ENCODE measurements at places on chromosomes 2 and 18.
A peak's percentile ranks its signal among the peaks of the same experiment; 100 is the strongest.

DNA sequence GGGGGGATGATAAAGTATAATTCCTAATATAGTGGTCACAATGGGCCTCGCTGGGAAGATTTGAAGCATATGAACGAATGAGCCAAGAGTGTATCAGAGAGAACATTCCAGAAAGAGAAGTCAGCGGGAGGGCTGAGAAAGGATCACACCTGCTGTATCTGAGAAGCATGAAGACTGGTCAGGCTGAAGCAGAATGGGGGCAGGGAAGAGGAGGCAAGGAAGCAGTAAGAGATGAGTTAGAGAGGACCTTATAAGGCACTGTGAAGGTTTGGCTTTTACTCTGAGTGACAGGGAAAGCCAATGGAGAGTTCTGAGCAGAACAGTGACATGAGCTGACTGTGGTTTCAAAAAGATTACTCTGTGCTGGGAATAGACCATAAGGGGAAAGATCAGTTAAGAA, 73.5 kb downstream of the CHN1 start:
- DNase-seq: peak; percentile 89

DNA sequence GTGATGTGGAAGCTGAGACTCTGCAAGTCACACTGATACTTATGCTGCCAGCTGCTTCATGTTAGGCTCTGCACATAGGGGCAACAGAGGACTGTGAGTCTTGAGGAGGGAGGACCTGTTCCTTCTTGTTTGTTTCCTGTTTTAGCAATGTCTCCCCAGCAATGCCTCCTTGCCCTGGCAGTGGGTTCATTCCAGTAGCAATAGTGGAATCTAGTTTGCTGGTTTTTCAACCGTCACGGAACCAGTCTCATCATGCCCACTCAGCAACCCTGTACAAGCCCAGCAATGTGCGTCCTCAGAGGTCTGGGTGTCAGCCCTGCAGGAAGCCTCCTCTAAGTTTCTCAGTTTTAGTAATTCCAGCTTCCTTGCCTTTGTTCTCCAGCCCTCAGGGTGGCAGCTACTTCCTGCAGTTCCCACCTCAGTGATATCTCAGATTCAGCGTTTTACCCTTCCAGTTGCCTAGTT, 20.5 kb upstream of the ITGB6 start:
- DNase-seq: no peak

DNA sequence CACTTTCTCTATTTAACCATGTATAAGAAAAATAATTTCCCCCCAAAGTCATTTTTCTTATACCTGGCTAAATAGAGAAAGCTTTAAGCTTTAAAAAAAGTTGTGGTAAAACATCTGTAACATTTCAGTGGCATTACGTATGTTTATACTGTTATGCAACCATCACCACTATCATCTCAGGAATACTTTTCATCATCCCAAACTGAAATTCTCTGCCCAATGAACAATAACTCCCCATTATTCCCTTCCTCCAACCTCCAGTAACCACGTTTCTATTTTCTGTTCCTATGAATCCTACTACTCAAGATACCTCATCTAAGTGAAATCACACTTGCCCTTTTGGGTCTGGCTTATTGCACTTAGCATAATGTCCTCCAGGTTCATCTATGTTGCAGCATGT, 1.7 kb upstream of the SLC3A1 start:
- peak; percentile 19 for DNase-seq

DNA sequence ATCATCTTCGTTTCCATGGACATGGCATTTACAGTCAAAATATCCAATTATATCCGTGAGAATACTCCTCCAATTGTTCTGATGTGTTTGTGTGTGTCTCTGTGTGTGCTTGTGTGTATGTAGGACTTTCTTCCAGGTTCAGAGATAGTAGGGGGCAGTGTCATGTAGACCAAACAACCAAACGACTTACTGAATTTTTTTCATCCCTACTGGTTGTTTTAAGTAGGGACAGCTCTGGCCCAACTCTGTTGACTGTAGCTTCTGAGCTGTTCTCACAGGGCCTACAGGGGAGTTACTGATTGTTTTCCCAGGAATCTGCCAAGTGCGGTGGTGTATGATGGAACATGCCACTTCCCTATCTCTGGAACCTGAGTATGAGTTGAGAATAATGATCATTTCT, 69.6 kb downstream of the ETAA1 start:
- no peak for DNase-seq

DNA sequence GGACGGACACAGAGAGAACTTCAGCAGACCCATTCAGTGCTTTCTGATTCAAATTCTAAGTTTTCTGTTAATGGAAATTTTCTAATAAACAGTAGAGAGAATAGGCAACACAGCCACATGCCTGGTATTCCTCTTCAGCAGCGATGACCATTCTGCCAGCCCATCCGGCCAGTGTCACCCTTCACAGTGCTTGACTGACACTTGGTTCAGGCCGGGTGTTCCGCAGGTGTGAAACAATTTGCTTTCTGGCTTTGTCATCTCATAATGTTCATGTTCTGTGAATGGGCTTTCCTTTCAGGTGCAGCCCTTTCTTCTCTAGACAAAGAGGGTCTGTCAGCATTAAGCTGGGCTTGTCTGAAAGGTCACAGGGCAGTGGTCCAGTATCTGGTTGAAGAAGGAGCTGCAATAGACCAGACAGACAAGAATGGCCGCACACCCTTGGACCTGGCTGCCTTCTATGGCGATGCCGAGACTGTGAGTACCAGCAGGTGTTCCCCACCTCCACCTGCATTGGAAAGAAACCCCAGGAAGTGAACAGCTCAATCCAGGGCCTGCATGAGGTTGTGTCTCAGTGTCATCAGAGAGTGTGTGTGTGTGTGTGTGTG, 67.0 kb downstream of the WDSUB1 start:
- no peak for DNase-seq

GRCh38 chr2:3625186-3625585, 30.3 kb downstream of the COLEC11 start:
- no peak for DNase-seq

DNA sequence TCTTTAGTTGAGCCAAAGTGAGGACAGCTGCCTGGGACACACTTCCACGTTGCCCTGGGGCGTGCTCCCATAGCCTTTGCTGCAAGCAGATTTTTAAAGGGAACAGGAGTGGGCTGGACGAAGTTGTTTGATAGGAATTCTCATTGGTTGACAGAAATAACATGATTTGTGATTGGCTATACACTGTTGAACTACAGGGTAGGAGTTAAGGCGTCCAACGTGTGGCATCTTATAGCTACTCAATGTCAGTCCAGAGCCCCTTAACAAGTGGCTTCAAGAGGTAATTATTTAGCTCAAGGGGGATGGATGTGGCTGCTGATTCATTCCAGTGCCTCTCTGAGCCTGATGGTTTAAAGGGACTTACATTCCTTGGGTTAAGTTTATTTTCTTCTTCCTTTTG, 65.5 kb downstream of the ACAA2 start:
- peak; percentile 28 for DNase-seq

DNA sequence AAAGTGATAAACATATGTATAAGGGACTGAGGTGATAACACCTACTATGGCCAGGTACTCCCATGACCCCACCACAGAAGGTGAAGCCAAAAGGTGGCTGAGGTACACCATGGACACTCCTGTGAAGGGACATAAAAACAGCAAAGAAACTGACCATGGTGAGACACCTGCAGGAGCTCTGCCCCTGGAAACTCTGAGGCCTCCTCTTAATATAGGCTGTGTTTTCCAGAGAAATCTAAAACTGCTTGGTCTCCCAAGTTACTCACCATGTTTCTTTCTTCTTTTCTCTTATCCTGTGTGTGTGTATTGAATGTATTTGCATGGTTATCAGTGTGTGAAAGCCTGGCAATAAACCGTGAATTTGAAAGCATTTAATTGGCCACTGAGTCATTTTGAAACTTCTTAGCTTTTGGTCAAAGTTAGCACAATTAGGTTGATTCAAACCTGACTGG, 739.3 kb upstream of the GCFC2 start:
- no peak for DNase-seq

- peak; percentile 43 for DNase-seq
Observed at GRCh38 chr2:195489101-195489500, 167.9 kb upstream of the SLC39A10 start.

GRCh38 chr2:8169443-8169842, 512.4 kb upstream of the ID2 start:
- peak; percentile 98 for DNase-seq

- DNase-seq: no peak
Observed at GRCh38 chr18:72830109-72830508, 37.7 kb downstream of the NETO1 start.

DNA sequence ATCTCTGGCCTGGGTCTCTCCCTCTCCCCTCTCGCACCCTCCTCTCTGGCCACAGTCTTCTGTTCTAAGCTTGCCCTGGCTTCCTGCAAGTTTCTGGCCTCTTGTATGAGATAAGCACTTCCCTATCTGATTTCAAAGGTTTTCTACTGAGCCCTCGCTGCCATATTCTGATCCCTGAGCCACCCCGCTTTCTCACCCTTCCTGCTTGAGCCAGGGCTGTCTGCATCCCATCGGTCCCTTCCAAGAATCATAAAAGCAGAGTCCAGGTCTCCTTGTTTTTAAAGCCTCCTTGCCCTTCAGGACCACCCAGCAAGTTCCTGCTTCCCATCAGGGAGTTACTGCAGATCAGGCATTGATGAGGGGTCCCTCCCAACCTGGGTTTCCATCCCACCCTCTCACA, 110.2 kb downstream of the PRKCE start:
- no peak for DNase-seq

DNA sequence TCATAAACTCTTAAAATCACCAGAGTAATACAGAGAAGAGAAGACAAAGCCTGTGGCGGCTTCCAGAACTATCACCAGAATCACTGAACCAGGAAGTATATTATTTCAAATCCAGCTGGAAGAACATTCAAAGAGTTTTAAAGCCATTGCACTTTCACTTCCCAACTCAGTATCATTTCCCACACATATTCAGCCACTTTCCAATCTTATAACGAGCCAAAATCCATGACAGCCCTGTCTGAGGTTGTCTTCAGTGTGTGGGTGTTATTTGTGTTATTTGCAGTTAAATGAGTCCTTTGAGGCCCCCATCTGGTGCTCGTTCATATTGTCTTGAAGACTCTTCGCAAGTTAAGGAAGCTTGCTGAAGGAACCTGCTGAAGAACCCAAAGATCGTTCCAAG, 559.9 kb downstream of the TSN start:
- DNase-seq: no peak

All from fibroblast of upper back skin (primary cell).